Hindlimb muscle (tissue), 1 donor: ENCODE measurements at places on chromosomes 4 and X.
A peak's percentile ranks its signal among the peaks of the same experiment; 100 is the strongest.

- no peak for DNase-seq
Observed at GRCh38 chr4:95510145-95510544, 38.6 kb downstream of the UNC5C start.

- no peak for DNase-seq
Observed at GRCh38 chrX:49286581-49286980, 16.9 kb upstream of the GAGE10 start.

GRCh38 chrX:82163701-82164100 lies 961.8 kb downstream of the SH3BGRL start:
- no peak for DNase-seq

DNA sequence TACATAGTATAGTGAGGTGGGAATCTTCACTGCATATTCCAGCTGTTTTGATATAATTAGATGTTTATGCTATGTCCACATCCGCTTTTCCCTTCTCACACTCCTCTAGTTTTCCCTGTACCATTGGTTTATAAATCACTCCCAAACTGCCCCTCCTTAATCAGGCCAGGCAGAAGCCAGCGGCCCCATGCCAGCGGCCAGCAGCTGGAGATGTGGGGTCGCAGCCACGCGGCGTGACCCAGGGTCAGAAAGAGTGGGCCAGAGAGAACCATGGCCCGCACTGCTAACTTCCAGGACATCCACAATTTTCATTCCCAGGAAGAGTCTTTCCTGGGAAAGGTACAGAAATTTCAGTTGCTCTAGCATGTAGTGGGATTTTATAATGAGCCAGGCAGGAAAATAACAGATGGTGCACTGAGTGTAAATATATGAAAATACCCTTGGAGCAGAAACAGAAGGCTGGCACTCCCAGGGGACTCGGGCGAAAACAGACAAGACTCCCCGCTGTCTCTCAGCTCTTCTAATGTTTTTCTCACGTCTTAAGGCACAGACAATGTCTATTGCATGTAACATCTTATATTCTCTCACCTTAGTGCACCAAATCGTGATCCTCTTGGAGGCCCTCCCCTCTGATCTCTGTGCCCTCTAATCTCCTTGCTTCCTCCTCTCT lies 145.9 kb upstream of the ZFP42 start:
- DNase-seq = no peak

DNA sequence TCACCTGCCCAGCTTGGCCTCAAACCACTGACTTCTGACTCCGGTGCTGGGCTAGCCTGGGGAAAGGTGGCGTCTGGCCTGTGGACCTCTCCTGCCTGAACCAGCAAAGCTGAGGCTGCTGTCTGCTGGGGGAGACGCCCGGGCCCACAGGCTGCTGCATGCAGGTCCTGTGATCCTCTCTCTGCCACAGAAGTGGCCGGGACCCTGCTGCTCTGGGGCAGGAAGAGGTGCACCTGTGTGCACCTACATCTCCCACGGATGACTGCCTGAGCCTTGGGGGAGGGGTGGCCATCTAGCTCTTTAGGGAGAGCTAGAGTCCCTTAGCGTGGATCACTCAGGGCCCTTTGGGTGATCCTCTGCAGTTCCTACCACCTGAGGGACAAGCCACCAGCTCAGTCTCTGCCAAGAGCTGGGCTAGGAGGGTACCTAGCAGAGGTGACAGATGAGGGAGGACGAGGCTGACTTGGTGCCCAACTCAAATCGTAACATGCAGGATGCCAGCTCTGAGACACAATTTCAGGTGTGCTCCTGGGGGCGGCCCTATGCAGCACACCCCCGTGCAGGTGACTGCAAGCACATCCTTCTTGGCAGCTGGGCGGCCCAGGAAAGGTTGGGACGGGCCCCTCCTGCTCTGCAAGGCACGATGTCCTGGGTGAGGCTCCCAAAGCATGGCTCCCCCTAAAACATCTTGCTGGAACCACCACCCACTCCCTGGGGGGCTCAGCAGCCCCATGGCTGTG lies 22.5 kb downstream of the LETM1 start:
- no peak for DNase-seq

DNA sequence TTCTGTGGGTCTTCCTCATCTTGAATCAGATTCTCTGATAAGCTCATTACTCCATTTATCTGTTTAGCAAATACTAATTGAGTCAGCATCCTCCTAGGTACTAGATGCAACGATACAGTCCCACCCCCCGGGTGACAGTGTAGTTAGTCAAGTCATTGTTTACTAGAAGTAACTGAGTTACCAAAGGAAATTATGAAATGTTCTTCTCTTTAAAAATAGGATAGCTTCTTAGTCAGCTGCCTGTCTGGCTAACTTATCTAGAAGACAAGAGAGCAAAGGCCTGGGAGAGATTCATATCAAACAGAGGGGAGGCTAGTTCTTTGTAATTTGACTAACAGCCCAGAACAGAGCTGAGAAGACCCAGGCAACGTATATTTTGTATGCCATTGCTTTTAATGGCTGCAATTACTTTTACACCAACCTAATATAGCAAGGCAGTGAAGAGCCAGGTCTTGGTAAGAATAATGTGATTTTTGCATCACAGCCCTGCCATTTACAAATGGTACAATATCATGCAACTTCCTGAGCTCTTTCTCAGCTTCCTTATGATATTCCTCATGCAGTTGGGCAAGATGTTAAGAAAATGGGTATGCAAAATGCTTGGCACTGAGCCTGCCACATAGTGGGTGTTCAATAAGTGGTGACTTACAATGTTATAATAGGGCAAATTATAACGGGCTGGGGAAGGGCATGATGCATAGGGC lies 149.9 kb downstream of the CHIC2 start:
- DNase-seq = no peak

GRCh38 chrX:48933757-48934156 lies 14.9 kb upstream of the PIM2 start:
- DNase-seq = no peak

DNA sequence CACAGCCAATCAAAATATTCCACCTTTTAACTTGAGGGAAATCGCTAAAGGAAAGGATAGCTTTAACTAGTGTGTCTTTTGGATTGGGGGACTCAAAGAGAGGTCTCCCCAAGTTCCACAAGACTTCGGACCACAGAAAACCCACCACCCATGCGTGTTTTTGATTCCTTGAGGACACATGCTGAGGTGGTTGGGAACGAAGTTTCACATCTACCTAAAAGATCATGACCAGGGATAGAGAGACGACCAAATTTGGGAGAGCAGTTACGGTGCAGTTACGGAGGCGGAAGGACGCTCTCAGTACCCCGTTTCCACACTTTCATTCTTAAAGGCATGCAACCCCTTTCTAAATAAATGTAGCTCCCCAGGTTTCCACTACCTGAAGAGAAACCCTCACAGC lies 1.1 kb downstream of the PCYT1B start:
- no peak for DNase-seq

GRCh38 chr4:154399259-154399974 lies 92.2 kb downstream of the DCHS2 start:
- DNase-seq = peak; percentile 70

DNA sequence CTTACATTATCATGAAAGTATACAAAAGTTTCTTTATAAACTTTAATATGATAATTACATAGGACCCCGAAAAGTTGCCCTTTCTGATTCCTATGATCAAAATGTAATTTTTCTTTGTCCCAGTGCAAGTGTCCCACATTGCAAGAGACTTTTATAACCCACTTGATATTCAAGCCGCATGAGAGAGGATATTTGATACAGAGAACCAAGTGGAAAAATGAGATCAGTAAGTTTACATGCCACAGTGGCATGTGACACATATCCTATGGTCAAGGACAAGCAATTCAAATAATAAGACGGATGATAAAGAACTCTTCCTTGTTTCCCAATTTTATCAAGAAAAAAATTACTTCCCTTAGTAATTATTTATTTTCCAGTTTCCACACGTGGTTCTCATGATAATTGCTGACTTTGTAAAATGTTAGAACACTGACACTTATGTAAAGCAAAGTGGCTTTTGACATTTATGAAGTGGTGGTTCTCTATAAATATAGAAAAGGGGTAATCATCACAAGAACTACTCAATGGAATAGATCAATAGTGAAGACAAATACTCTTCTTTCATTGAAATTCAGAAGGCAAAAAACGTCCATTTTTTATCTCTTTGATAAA lies 273.7 kb upstream of the NOCT start:
- DNase-seq = no peak

- no peak for DNase-seq
Observed at GRCh38 chrX:151763711-151764110, 29.2 kb downstream of the CNGA2 start.

- peak; percentile 15 for DNase-seq
Observed at GRCh38 chrX:19886883-19887531, 393 bp downstream of the SH3KBP1 start.
